ENCODE measurements at places on chromosomes 1 and 21.

- no peak for DNase-seq
Observed at GRCh38 chr21:29342363-29342957, 43.7 kb downstream of the BACH1 start.

- no peak for DNase-seq
Observed at GRCh38 chr1:31069392-31069791, 3.9 kb upstream of the PUM1 start.

DNA sequence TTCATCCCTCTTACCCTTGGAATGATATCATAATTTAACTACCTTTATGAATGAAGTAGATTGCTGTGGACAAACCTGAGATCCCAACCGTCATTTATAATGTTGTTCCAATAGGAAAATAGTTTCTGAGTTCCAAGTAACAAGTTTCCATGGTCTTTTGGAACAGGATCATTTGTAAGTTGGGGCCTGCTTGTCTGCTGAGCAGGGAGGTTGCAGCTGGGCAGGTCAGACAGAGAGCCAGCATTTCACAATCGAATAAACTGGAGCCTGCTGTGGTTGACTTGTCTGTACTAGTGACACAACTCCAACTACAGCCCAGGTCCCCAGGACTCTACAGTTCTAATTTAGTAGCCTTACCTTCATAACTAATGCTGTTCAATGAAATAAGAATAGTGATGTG lies 18.6 kb upstream of the RALGPS2 start:
- no peak for DNase-seq

DNA sequence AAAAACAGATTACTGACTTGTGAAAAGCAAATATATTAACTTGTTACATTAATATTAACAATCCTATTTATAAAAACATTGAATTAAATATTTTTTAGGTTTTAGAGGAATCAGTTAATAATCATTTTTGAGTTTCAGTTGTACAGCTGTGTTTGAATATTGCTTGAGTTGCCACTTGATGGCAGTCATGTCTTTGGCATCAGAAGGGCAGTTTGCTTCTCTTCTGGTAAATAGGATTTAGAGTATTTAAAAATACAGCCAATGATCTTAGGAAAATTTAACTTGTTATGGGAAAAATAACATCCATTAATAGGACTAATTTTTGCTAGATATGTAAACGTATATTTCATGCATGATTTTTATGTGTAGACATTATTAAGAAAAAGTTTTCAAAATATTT lies 234.1 kb downstream of the NCAM2 start:
- no peak for DNase-seq

DNA sequence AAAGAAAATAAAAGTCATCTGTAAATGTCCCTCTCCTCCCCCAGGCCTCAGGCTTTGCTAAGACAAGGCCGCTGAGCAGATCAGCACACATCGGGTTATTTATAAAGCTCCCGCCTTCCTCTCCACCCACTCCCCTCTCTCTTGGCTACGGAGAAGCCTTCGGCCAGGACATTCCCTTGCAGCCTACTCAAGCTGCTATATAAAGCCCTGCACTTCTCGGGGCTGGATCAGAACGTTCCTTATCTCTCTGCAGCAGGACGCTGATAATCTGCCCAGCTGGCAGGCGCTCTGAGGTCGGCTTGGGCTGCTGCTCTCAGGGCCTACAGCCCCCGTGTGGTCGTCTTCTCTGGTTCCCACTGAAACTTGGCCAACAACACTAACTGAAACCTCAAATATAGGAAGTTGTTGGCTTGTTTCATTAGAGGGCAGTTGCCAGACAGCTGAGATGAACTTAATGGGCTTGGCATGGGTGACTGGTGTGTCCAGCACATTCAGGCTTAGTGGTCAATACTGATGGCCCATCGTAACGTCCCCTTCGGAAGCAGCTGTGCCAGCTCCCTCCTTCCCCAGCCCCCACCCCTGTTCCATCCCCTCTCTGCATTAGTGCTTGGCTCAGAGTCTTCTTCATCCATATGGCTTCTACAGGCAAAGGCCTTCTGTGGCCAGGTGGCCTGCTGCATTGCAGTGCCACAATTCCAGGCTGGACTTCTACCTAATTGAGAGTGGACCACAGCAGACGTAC lies 64.6 kb downstream of the IER5 start:
- no peak for DNase-seq

DNA sequence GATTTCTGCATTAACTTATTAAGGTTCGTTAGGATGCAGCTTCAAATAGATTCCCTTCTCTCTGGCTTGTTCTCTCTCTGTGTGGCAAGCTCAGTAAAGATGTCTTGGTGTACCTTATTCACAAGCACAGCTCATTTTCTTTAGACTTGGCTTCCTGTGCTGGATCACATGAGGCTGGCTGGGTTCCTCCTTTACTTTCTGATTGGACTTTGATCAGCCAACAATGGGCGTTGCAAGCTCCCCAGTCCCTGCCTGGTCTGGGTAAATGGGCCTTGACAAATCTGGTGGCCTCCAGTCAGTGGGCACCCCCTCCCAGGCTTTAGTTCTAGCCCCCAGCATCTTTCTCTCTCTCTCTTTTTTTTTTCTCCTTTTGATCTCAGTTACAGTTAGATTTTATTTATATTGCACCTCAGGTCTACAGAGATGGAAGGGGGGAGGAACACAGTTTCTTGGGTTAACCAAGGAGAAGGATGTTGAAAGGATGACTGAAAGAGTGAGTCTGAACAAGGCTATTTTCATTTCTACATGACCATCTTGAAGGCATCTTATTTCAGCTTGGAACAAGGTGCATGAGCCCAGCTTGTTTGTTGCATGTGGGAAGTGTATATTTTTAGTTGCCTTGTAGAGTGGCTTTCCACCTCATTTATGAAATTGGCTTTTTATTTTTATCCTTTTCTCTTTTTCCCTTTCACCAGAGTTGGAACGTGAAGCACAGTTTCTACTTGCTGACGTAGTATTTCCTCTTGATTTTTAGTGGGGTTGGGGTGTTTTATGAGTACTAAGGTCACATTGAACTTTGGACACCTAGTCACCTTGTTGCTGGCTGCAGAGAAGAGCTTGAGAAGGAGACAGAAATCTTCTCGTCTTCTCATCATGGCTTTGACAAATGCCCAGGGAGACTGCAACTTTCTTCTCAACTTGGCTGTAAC lies 77.1 kb downstream of the PBX1 start:
- no peak for DNase-seq

GRCh38 chr1:161981735-161982506 lies 41.7 kb downstream of the OLFML2B start:
- DNase-seq, result no peak

GRCh38 chr1:78086697-78087096 lies 40.9 kb downstream of the GIPC2 start:
- DNase-seq, result no peak

DNA sequence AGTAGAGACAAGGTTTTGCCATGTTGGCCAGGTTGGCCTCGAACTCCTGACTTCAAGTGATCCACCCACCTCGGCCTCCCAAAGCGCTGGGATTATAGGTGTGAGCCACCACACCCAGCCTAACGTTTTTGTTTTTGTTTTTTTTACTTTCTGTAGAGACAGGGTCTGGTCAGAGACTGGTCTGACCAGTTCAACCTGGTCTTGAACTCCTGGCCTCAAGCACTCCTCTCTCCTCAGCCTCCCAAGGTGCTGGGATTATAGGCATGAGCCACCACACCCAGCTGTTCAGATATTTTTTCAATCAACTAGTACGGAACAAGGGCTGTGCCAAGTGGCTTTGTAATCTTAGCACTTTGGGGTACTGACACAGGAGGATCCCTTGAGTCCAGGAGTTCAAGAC lies 209.5 kb downstream of the RERE start:
- no peak for DNase-seq

- DNase-seq, result no peak
Observed at GRCh38 chr1:162740755-162741154, 49.7 kb upstream of the HSD17B7 start.

- DNase-seq, result no peak
Observed at GRCh38 chr1:41866285-41866684, 52.4 kb downstream of the HIVEP3 start.

DNA sequence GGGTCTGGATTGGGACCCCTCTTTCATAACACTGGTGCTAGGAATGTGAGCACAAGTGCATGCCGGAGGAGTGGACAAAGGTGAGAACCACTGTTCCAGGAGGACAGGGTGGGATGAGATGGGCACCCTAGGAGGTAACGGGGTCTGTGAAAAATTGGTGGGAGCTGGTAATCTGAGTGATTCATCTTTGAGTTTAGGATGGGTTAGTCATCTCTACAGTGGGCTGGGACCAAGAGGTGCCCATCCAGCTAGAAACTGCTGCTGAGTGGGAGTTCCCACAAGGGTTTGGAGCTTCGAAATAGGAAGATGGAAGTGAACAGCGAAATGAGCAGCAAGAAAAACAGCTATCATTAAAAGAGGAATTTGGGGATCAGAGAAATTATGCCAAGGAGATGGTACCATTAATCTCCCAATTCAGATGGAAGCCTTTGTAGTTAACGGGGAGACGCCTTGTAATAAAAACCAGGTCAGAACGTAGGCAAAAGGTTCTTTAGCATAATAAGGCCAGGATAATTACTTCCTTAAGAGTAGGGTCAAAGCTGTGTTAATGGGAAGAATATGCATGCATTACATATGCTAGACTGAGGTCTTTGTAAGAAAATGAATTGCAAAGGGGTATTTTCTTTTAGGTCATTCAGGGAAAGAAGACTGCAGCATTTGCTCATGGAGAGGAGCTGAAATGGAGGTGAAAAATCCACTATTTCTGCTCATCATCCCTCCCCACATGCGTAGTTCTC lies 55.5 kb downstream of the OLFML3 start:
- no peak for DNase-seq

GRCh38 chr1:240029418-240029817 lies 62.3 kb upstream of the FMN2 start:
- DNase-seq, result no peak

- DNase-seq, result peak; percentile 13
Observed at GRCh38 chr1:31476891-31477846, 64.2 kb downstream of the SERINC2 start.

GRCh38 chr1:204478172-204478899 lies 16.3 kb downstream of the PIK3C2B start:
- DNase-seq, result no peak

GRCh38 chr1:66752000-66752592 lies at the start of gene DYNLT5:
Gene DYNLT5 (plus strand): TSS chr1:66752459. CDS start chr1:66754659, 2,200 bp downstream.
- no peak for DNase-seq

GRCh38 chr1:67484492-67484891 lies 54.3 kb upstream of the SERBP1 start:
- no peak for DNase-seq

- no peak for DNase-seq
Observed at GRCh38 chr21:17343055-17343454, 169.8 kb upstream of the CXADR start.

DNA sequence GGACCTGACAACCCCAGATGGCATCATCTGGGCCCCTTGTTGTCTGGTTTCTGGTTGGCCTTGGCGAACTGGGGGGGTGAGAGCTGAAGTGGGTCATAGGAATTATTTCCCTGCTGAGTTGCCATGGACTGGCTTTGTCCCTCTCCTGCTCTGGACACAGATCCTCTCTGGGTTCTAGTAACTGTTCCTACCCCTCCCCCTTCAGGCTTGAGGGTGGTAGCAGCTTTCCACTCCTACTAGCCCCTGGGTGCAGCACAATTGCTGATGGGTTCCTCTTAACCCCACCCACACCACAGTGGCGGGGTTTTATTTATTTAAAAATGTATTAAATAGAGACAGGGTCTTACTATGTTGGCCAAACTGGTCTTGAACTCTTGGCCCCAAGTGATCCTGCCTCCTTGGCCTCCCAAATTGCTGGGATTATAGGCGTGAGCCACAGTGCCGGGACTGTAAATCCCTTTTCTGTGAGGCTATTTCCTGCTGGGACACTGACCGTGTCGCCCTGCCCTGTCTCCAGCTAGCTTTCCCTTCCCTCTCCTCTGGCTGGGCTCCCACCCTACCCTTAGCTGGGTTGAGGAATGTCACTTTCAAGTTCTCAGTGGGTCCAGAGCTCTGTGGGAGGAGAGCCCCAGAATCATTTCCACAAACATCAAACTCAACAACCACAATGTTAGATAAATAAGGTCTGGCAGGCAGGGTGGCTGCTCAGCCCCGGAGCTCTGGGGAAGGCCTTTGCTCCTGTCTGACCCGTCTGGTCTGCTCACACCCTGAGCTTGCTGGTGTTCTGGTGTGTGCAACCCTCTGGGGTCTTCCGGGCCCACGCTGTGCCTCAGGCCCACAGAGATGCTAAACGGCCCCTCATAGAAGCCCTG lies 112.7 kb upstream of the WNT4 start:
- no peak for DNase-seq

DNA sequence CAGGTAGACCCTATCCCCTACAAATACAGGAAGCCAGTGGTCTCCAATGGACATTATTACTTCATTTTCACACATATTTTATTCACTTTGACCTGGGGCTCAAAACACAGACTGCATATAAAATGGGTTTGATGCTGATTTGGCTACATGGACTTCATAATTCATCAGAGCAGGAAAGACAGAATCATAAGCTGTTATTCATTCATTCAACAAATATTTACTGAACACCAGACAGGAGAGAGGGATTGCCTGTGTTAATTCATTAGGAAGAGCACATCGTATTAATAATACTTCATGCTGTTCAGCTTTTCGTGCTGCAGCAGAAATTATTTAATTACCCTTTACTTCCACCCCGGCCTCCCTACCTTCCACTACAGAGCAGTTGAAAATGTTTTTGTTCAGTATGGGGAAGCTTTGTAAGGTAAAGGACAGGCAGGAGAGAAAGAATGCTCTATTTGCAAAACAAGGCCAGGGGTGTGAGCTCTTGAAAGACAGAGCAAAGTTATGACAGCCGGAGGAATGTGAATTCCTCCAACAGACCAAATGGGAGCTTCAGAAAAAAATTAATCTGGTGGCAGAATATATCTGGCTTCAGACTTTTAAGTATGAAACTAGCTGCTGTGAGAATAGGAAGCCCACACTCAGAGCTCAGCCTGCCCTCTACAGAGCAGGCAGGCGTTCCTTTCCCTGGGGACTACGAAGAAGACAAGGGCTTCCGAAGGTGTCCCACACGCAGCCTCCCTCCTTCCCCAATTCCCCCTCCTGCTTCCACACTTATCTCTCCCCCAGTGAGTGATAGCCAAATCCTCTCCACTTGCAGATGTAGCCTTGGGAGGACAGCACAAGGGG lies 58.0 kb downstream of the MDM4 start:
- DNase-seq, result no peak

GRCh38 chr21:25895565-25896205 lies 160.9 kb downstream of the GABPA start:
- DNase-seq, result peak; percentile 77

GRCh38 chr21:27837936-27838335 lies 871.0 kb upstream of the ADAMTS5 start:
- DNase-seq, result no peak

DNA sequence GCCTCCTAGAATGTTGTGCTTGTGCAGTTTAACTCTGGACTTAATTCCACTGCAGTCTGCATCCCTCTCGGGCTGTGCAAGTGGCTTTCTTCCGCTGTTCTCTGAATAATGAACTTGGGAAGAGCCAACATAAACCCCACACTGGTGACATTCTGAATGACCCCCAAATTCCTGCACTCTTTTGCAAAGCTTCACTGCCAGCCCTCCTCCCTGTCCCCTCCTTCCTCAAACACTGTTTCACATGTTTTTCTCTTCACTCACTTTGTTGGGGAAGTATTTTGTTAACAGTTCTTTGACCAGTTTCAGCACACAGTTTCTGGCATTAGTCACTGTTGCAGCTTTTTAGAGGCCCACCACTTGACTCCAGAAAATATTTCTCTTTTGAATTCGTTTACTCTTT lies 39.7 kb downstream of the GNG12 start:
- no peak for DNase-seq
